Stimulated activated CD4-positive, alpha-beta T cell treated with anti-CD3 and anti-CD28 coated beads, TNF-alpha, amount 100 ng/mL, for 1 hour (primary cell): ENCODE measurements at places on chromosomes 3 and 15.

DNA sequence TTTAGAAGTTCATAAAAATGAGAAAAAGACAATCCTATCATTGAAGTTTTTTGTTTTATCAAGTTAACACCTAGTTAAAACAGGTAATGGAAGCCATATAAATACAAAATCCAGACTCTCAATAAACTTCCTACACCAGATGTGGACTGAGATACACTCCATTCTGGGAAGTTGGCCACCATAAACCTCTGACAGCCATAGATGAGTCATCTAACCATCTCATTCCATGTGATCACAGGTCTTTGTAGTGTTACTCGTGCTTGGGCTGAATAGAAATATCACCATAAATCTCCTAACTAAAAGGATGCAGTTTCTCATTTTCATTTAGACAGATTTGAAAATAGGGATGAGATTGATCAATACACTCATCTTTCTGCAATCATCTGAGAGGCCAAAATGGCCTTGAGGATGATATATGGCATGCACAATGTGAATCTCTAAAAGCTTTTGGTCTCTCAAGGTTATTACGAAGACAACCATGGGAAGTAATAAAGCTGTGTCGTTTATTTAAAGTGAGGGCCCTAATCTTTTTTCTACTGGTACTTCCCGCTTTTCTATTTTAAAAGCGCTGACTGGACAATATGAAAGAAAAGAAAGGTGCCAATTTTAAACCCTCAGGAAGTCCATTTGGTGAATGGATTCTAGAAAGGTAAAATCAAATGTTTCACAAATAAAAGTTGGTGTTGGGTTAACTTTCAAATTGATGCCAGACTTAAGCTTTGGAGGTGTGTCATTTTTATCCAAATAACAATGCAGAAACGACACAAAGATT, 155.5 kb downstream of the POLR2M start:
- no peak for DNase-seq

GRCh38 chr15:76209523-76209922, 101.7 kb downstream of the ETFA start:
- DNase-seq, result no peak

DNA sequence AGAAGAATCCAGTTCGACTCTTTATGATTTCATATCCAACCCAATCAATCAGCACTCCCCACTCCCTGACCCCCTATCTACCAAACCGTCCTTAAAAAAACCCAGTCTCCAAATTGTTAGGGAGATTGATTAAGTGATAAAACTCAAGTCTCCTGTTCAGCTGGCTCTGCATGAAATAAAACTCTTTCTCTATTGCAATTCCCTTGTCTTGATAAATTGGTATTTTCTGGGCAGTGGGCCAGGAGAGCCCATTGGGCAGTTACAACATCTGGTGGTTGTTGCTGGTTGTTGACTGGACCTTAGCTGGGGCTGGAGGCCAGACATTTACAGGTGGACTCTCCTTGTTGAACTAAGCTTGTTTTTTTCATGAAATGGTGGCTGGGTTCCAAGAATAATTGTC, 642.3 kb downstream of the ROBO2 start:
- DNase-seq, result no peak

GRCh38 chr3:184551103-184551502, 10.5 kb upstream of the EPHB3 start:
- no peak for DNase-seq

DNA sequence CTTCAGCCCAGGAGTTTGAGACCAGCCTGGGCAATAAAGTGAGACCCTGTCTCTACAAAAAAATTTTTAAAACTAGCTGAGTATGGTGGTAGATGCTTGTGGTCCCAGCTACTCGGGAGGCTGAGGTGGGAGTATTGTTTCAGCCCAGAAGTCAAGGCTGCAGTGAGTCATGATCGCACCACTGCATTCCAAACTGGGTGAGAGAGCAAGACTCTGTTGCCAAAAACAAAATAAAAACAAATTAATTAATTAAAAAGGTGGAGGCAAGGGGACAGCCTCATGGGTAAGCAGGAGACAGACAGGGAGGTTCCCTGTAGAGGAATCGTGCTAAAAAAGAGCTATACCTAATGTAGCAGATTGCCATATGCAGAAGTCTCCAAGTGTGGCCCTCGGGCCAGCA, 12.6 kb downstream of the HAPLN3 start:
- DNase-seq, result no peak

DNA sequence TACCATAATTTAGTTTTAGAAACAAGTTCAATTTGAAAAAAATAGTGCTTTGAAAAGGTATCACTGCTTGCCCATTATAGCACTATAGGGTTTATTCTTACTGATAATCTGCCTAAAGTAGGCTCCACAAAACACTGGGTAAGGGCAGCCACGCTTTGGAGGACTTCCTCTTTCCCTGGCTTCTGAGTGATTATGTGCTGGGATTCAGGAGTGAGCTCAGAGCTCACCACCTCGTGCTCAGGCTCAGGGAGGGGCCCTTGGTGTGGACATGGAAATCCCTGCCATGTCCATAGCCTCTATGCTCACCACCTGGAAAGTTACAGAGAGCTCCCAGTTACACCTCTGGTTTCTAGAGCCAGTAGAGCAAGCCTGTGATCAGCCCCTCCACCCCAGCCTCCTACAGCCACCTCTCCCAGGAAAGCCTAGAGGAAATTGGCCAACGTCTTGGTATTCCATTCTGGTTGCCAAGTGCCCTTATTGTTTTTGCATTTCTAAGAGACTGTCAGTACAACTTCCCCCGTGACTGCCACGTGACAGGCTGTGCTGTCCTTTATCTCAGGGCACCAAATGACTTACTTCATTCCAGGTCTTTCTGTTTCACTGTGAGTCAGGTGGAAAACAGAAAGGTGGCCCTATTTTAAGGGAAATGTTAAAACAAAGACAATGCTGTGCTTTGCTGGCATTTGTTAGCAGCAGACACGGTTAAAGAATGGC, 316.0 kb downstream of the RORA start:
- no peak for DNase-seq

- peak; percentile 38 for DNase-seq
Measured at GRCh38 chr3:177345049-177345972, 148.0 kb upstream of the TBL1XR1 start.
